ENCODE measurements at places on chromosomes 4 and X. TPM values are rescaled to one million over a fixed set of nuclear protein-coding genes. Genes with fewer than 3 reads are reported as not detected.

GRCh38 chrX:54754854-54755253 lies 43.2 kb downstream of the ITIH6 start:
- no peak for DNase-seq

- DNase-seq: no peak
Observed at GRCh38 chrX:42093756-42094155, 170.4 kb upstream of the CASK start.

The PLAC8 gene
- total RNA-seq: 395 TPM

The IDS gene
- total RNA-seq: 55.7 TPM

The GASK1B gene
- total RNA-seq: not detected

- DNase-seq: no peak
Observed at GRCh38 chr4:38964942-38965775, 67.0 kb downstream of the TMEM156 start.

DNA sequence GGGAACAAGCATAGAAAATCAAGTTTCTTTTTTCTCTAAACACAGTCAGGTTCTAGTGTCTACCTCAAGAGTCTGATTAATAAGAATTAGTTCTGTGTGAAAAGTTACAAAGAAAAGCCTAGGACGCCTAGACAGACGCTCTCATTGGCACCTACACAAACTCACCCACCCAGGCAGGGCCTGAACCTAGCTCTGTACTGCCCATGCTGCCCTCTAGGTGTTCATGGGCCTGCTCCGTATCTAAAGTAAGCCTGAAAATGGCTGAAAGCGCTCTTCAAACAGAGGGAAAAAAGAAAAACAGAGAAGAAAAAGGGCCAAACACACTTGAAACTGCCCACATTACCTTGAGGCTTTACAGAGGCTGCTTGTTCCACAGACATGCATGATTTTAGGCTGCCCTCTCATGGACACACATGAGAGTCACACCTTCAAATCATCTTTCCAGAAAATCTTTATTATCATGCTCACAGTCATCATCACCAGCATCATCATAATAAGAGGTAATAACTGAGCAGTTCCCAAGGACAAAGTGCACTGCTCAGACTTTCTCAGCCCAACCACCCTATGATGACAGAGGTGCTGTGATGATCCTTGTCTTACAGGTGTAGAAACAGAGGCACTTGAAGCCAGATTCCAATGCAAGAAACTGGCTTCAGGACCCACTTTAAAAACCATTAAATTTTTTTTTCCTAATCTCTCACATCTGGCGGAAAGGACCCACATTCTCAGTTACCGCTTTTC lies 49.6 kb downstream of the MAP7D2 start:
- DNase-seq: peak; percentile 29

GRCh38 chr4:122118243-122118642 lies 33.9 kb upstream of the BLTP1 start:
- no peak for DNase-seq

- DNase-seq: no peak
Observed at GRCh38 chr4:78362310-78362709, 189.3 kb upstream of the ANXA3 start.

The SYP gene
- 2.5 TPM for total RNA-seq

- DNase-seq: no peak
Observed at GRCh38 chrX:44305921-44306320, 37.6 kb downstream of the EFHC2 start.

GRCh38 chrX:154125391-154126040 lies 18.5 kb upstream of the OPN1LW start:
- DNase-seq: no peak

The EDNRA gene
- not detected for total RNA-seq

The UCHL1 gene
- not detected for total RNA-seq

DNA sequence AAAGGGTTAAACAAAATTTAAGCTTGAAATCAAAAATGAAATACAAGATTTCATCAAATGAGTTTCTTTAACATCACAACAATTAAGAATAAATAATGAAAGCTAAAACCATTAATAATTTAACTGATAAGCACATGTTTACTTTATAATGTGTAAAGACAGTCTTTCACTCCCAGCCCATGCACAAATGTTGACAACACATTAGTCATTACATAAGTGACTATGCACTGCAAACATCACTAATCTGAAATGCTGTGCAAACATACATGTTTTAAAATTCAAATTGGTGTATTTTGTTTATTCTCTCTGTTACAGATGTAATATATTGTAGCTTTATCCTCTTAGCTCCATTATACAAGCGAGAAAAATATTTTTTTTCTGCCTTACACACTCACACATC lies 220.6 kb upstream of the CPXCR1 start:
- DNase-seq: no peak

GRCh38 chrX:6813836-6814370 lies 279.0 kb upstream of the VCX3A start:
- no peak for DNase-seq

GRCh38 chr4:82429728-82430192 lies 502 bp downstream of the HNRNPDL start:
- peak; percentile 77 for DNase-seq

The AR gene
- not detected for total RNA-seq

The SLC6A14 gene
- not detected for total RNA-seq

DNA sequence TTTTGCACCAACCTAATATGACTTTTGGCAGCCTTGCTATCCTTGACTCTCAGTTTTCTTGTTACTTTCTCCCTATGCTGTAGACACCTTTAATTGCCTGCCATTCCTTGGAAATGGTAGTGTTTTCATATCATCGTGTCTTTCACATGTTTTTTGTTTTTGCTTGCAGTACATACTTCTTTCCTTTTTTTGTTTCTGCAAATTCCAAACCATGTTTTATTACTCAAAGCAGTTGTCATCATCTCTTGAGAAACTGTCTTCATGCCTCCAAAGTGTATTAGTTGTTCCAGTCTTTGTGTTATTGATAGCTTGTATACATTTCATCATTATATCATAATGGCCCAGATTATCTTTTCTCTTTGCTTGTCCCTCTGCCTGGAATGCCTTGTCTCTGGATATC lies 57.1 kb downstream of the PDLIM5 start:
- DNase-seq: no peak

Data from activated CD4-positive, alpha-beta T cell treated with anti-CD3 and anti-CD28 coated beads, Interleukin-2, amount 10 ng/mL, durations not matched to agents 7 days and 5 days (primary cell).